ENCODE measurements at places on chromosomes 2 and 18.

GRCh38 chr2:85428343-85428881 is 9.9 kb downstream of the SH2D6 start:
- no peak for DNase-seq

GRCh38 chr2:141528990-141529389 is 601.8 kb downstream of the LRP1B start:
- no peak for DNase-seq

GRCh38 chr18:8870528-8870927 is 165.2 kb downstream of the MTCL1 start:
- DNase-seq: no peak

DNA sequence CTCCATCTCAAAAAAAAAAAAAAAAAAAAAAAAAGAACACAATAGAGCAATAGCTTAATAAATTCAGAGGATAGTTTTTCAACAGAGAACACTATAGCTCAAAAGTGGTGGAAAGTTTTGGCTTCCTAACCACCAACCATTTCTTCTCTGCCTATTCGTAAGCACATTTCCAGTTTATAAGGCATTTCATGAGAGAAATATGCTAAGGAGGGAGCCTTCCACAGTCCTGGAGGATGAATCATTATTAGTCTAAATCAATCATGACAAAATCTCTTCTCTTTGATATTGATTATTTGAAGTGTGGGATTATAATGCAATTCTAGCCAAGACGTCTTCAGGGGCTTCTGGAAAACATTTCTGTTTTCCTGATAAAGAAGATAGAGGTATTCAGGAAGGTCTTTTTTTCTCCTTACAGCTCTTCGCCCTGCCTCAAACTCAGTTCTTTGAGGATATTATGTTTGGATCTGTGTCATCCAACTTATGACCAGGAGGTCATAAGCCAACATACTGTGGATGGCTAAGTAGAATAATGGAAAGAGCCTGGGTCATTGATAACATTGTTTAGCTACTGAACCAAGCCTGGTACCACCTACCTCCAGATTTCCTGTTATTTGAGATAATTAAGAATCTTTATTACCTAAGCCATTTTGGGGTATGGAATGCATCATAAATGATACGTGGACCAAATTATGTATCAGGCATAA is 207.3 kb downstream of the TRIB2 start:
- DNase-seq: no peak

DNA sequence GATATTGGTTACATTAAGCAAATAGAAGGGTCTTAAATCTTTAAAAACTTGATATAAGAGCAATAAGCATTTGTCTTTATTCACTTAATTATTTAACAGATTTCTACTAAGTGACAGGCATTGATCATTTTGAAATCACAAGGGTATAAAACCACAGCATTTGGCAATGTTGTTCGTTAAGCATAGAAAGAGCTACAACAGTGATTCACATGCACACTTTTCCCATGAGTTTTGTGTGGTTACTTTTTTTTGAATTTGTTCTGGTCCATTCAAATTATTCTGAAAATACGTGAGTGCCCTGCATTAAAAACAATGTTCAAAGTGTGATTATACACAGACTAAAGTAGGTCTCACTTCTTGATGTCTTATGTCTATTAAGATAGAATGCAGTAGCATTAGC is 52.2 kb downstream of the LYPD6B start:
- no peak for DNase-seq

DNA sequence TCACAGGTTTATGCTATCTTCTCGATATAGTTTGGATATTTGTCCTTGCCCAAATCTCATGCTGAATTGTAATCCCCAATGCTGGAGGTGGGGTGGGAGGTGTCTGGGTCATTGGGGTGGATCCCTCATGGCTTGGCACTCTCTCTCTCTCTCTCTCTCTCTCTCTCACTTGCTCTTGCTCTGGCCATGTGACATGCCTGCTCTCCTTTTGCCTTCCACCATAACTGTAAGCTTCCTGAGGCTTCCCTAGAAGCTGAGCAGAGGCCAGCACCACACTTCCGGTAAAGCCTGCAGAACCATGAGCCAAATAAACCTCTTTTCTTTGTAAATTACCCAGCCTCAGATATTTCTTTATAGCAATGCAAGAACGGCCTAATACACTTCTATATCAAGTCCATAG is 41.3 kb upstream of the PGAP1 start:
- no peak for DNase-seq

- no peak for DNase-seq
Measured at GRCh38 chr2:86584151-86584913, 21.1 kb upstream of the CHMP3 start.

DNA sequence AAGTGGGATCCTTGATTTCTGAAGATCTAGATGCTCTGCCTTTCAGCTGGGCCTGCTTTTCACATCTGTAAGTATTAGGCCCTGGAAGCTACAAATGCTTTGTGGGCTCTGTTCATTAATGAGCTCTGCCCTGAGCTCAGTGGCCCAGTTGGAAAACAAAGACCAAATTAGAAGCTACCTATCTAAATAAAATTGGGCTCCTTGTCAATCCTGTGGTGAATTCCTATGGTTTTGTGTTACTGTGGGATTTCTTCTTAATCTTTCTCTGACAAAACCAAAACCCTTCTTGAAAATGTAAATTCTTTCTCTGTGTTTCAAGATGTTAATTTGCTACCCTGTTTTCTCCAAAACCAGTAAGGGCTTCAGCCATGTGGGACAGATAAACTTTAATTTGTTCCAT is 219.0 kb upstream of the HS6ST1 start:
- DNase-seq: no peak

- no peak for DNase-seq
Measured at GRCh38 chr2:232265329-232265728, 113.2 kb upstream of the ALPP start.

- no peak for DNase-seq
Measured at GRCh38 chr2:231161877-231162329, 36.5 kb upstream of the ARMC9 start.

GRCh38 chr18:75421656-75422055 is 5.8 kb downstream of the SMIM21 start:
- no peak for DNase-seq

DNA sequence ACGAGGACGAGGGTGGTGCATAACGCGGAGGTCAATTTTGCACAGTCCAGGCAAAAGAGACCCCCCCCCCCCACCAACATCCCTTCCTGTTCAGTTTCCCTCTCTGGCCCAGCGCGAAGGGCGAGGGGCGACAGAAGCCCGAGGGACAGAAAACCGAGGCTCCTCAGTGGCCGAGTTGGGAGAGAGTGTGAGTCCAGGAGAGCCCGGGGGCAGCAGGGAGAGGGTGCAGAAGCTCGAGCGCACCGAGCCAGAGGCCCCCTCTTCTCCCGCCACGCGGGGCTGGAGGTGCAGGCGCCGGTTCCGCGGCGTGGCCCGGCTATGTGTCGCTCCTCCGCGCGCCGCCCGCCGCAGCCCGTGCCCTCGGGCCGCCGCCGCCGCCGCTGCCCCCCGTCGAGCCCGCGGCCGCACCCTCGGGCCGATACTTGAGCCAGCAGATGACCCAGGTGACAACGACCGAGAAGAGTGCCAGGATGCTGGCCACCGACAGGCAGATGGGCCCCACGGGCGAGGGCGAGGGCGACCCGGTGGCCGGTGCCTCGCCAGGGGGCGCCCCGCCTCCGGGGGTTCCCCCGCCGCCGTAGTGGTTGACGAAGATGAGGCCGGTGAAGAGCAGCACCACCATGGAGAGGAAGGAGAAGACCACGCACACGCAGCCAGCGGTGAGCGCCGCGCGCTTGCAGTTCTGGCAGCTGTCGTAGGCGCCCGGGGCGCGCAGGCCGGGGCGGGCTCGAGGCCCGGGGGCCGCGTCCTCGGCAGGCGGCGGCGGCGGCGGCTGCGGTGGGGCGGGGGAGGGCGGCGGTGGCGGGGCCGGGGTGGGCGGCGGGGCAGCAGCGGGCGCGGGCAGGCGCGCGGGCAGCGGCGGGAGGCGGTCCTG is 20.2 kb upstream of the PAX3 start:
- DNase-seq: peak; percentile 64

- DNase-seq: peak; percentile 48
Measured at GRCh38 chr2:65031341-65032018, 24.7 kb upstream of the CEP68 start.

DNA sequence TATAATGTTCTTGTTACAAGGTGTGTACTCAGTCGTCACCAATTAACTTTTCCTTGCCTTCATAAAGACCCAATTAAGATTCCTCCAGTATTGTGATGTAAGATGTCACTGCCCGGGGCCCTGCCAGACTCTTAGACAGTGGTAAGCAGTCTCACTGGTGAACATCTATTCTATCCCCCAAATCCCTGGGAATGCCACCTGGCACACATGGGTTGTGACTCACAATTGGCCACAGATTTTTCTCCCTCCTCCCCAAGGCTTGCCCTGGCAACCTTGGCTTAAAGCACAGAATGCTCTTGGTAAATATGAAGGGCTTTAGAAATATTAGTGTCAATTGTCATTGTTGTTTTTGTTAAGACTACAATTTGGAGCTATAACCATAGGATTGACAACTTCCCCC is 287.9 kb downstream of the ETAA1 start:
- no peak for DNase-seq

GRCh38 chr2:209985874-209986273 is 16.6 kb upstream of the RPE start:
- no peak for DNase-seq

DNA sequence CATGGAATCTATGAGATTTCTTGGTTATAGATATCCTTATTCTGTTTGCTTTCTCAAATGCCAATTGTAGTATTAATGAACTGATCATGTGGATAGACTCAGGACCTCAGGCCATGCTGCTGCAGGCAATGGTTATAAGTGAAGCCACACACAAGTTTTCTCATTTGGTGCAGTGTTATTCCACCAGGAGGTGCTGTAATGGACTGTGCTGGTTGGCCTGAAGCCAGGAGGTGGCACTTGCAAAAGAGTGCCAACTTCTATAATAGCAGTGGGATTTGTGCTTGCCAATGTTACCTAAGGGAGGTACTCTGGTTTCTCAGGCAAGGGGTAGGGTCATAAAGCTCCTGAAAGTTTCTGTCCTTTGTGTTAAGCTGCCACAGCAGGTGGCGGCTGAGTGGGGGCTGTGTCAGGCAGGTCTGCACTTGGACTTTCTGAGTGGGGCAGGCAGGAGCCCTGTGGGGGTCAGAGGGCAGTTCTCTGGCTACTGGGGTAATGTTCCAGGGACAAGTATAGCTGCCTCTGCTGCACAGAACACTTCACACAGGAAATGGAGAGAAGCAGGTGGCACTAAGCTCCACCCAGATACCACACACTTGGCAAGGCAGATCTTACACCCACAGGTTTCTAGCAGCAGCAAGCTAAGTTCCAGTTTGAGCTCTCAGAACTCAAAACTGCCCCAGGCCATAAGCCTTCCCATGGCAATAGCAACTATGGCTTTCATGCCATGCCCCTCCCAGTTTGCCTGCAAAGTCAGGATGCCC is 352.6 kb upstream of the CWC22 start:
- DNase-seq: no peak
